Naive B cell (primary cell): ENCODE measurements at places on chromosomes 7 and 10. TPM values are rescaled to one million over a fixed set of nuclear protein-coding genes. Genes with fewer than 3 reads are reported as not detected.

Gene ELFN1
- not detected for polyA plus RNA-seq

Gene FOXI2
- polyA plus RNA-seq, result not detected

Gene FBXL15
- 20.1 TPM for polyA plus RNA-seq

Gene NACAD
- not detected for polyA plus RNA-seq

Gene GIMAP1
- polyA plus RNA-seq, result 1.8 TPM

Gene ZNF655
- polyA plus RNA-seq, result 78.5 TPM

Gene MGMT
- polyA plus RNA-seq, result 29.3 TPM

Gene CPA2
- polyA plus RNA-seq, result not detected

Gene MOGAT3
- not detected for polyA plus RNA-seq

Gene LBX1
- not detected for polyA plus RNA-seq

Gene PKD2L1
- polyA plus RNA-seq, result not detected

Gene CYP2C8
- not detected for polyA plus RNA-seq

Gene C10orf67
- not detected for polyA plus RNA-seq

Gene IKZF5
- 16.3 TPM for polyA plus RNA-seq

Gene CPEB3
- polyA plus RNA-seq, result 1.0 TPM

Gene HOXA2
- not detected for polyA plus RNA-seq

Gene SLC26A4
- not detected for polyA plus RNA-seq

Gene AKR1D1
- polyA plus RNA-seq, result not detected

Gene RPEL1
- not detected for polyA plus RNA-seq

Gene OR6V1
- polyA plus RNA-seq, result not detected

Gene TRIM24
- 6.1 TPM for polyA plus RNA-seq

Gene NRG3
- not detected for polyA plus RNA-seq

Gene AFAP1L2
- 3.3 TPM for polyA plus RNA-seq

Gene OR2A42
- polyA plus RNA-seq, result not detected

Gene ASZ1
- not detected for polyA plus RNA-seq

Gene CFAP43
- polyA plus RNA-seq, result not detected

Gene TWIST1
- not detected for polyA plus RNA-seq

Gene LEP
- not detected for polyA plus RNA-seq

Gene SMO
- polyA plus RNA-seq, result not detected

Gene ZNF425
- polyA plus RNA-seq, result 0.70 TPM

Gene ABCB1
- 17.0 TPM for polyA plus RNA-seq

Gene C7orf33
- polyA plus RNA-seq, result not detected

Gene FAS
- 0.56 TPM for polyA plus RNA-seq

Gene C1QL3
- 0.17 TPM for polyA plus RNA-seq

Gene HTR7
- polyA plus RNA-seq, result not detected

Gene NUTM2E
- polyA plus RNA-seq, result not detected

Gene TAS2R5
- polyA plus RNA-seq, result 0.64 TPM

Gene CHN2
- not detected for polyA plus RNA-seq

Gene DNAJC2
- polyA plus RNA-seq, result 17.8 TPM

Gene NRCAM
- not detected for polyA plus RNA-seq

Gene ASAH2
- 1.5 TPM for polyA plus RNA-seq

Gene TMEM184A
- 0.16 TPM for polyA plus RNA-seq

Gene GRID2IP
- polyA plus RNA-seq, result not detected

Gene CNNM1
- polyA plus RNA-seq, result not detected

Gene CEP55
- polyA plus RNA-seq, result not detected

Gene IL2RA
- polyA plus RNA-seq, result 6.9 TPM

Gene IFT22
- polyA plus RNA-seq, result 13.9 TPM

Gene RGR
- not detected for polyA plus RNA-seq

Gene CAV1
- polyA plus RNA-seq, result 8.0 TPM

Gene CALN1
- polyA plus RNA-seq, result not detected

Gene NPSR1
- not detected for polyA plus RNA-seq

Gene CALHM1
- polyA plus RNA-seq, result not detected

Gene LIPN
- not detected for polyA plus RNA-seq

Gene GHRHR
- polyA plus RNA-seq, result not detected

Gene TCAF2
- 6.7 TPM for polyA plus RNA-seq

Gene CYP26A1
- not detected for polyA plus RNA-seq

Gene ZNF804B
- not detected for polyA plus RNA-seq
